ENCODE measurements at places on chromosomes 2 and 18.

DNA sequence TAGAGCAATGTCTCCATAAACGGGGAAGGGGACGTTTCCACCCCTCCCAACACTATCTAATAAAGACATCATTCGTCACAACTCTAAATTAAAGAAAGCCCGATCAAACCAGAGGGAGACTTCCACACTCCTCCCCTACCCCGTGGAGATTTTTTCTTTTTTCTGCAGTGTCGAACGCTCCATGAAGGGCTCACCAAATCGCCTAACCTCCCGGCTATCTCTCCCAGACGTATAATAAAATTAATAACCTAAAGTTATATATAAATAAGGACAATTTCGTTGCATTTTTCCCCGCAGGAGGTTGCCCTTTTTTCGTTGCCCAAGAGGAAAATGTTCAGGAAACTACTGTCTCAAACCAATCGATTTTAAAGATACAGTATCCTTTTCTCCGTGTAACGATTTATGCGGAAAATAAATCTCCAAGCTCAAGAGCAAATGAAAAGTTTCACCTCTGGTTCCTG, 2.4 kb downstream of the EVX2 start:
- H3K27me3 ChIP-seq = peaks cover 97% of the 10 kb centered on the region
- DNase-seq = no peak
- H3K27ac ChIP-seq = no peak overlapping the region
- H3K4me3 ChIP-seq = no peak overlapping the region

- H3K27me3 ChIP-seq = no peaks in the 10 kb centered on the region
- H3K4me1 ChIP-seq = no peaks in the 10 kb centered on the region
- DNase-seq = no peak
- H3K36me3 ChIP-seq = no peaks in the 10 kb centered on the region
Measured at GRCh38 chr2:207487650-207488311, 42.0 kb upstream of the CREB1 start.

DNA sequence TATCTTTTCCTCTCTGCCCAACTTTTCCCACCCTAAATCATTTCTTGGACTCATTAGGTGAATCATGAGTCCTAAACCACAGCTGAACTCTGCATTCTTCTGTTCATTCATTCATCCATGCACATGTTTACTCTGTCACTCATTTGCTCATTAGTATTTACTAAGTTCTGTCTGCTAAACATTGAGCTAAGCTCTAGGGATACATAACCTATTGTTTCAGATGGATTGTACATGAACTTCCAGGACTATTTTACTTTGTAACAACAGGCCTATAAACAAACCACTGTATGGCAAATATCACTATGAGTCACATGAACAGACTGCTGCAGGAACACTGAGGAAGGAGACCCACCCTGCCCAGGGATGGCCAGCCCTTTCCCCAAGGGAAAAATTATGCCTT, 14.6 kb upstream of the DYNC2LI1 start:
- H3K36me3 ChIP-seq = no peaks in the 10 kb centered on the region
- no peaks in the 10 kb centered on the region for H3K27me3 ChIP-seq
- no peak overlapping the region for H3K4me3 ChIP-seq
- H3K27ac ChIP-seq = no peak overlapping the region

DNA sequence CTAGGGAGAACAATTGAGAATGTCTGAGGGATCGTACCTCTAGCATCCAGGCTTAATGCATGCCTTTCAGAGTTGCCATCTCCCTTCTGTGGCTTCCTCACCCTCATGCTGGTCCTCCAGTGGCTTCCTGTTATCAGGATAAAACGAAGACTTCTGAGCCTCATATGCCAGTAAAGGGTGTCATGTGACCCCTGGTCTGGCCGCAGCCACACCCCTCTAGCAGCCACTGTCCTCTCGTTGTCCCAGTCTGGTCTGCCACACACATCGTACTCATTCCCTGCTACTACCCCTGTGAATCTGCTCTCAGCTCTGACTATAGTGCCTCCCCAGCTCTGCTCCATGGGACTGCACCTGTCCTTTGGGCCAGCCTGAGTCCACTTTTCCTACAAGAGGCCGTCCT, 62.6 kb upstream of the TMEM177 start:
- no peaks in the 10 kb centered on the region for H3K36me3 ChIP-seq
- DNase-seq = no peak
- no peaks in the 10 kb centered on the region for H3K27me3 ChIP-seq
- H3K4me3 ChIP-seq = no peak overlapping the region
- no peaks in the 10 kb centered on the region for H3K4me1 ChIP-seq
- H3K27ac ChIP-seq = no peak overlapping the region

Measured in tibial nerve (tissue), 4 donors.